Aorta (tissue), 5 donors: ENCODE measurements at places on chromosomes 12 and 14. TPM values are rescaled to one million over a fixed set of nuclear protein-coding genes. Genes with fewer than 3 reads are reported as not detected.

Gene KLRD1
- 1.8 TPM for polyA plus RNA-seq

Gene DACT1
- 21.2 TPM for polyA plus RNA-seq

Gene MRPS35
- 35.8 TPM for polyA plus RNA-seq

Gene RAD51AP1
- polyA plus RNA-seq, result 2.2 TPM

Gene C12orf54
- not detected for polyA plus RNA-seq

Gene HOXC6
- polyA plus RNA-seq, result 3.3 TPM

Gene GPR84
- 0.38 TPM for polyA plus RNA-seq

Gene FSCB
- polyA plus RNA-seq, result not detected

Gene IGF1
- polyA plus RNA-seq, result 1.3 TPM

Gene DBX2
- not detected for polyA plus RNA-seq

Gene KRT79
- polyA plus RNA-seq, result not detected

Gene GDF3
- polyA plus RNA-seq, result not detected

Gene CSRP2
- polyA plus RNA-seq, result 179 TPM

Gene GNB3
- 32.9 TPM for polyA plus RNA-seq

Gene NR4A1
- 392 TPM for polyA plus RNA-seq

Gene GALNT9
- not detected for polyA plus RNA-seq

Gene RNASE3
- not detected for polyA plus RNA-seq

Gene VRTN
- polyA plus RNA-seq, result not detected

Gene SMCO2
- polyA plus RNA-seq, result 0.72 TPM

Gene CLEC1A
- polyA plus RNA-seq, result not detected

Gene SERPINA12
- not detected for polyA plus RNA-seq

Gene RFX4
- polyA plus RNA-seq, result not detected

Gene LALBA
- not detected for polyA plus RNA-seq

Gene SLCO1C1
- not detected for polyA plus RNA-seq

Gene FIGNL2
- polyA plus RNA-seq, result not detected

Gene ESPL1
- polyA plus RNA-seq, result 0.38 TPM

Gene FITM1
- polyA plus RNA-seq, result not detected

Gene KLRK1
- polyA plus RNA-seq, result 1.5 TPM

Gene VCPKMT
- 4.5 TPM for polyA plus RNA-seq

Gene MANSC4
- polyA plus RNA-seq, result 0.49 TPM

Gene BDKRB1
- polyA plus RNA-seq, result not detected

Gene GON7
- polyA plus RNA-seq, result 12.5 TPM

Gene SIX6
- polyA plus RNA-seq, result not detected

Gene RPL10L
- polyA plus RNA-seq, result not detected

Gene NGB
- not detected for polyA plus RNA-seq

Gene CD4
- polyA plus RNA-seq, result 2.1 TPM
